ENCODE measurements at places on chromosomes 7 and 10.
A peak's percentile ranks its signal among the peaks of the same experiment; 100 is the strongest.

- DNase-seq = peak; percentile 58
These were observed 59.0 kb downstream of the PALD1 start for GRCh38 chr10:70537398-70538194.

GRCh38 chr10:75000748-75001321 is 110.6 kb upstream of the SAMD8 start:
- no peak for DNase-seq

GRCh38 chr10:17802976-17803375 is 6.2 kb upstream of the MRC1 start:
- DNase-seq = no peak

DNA sequence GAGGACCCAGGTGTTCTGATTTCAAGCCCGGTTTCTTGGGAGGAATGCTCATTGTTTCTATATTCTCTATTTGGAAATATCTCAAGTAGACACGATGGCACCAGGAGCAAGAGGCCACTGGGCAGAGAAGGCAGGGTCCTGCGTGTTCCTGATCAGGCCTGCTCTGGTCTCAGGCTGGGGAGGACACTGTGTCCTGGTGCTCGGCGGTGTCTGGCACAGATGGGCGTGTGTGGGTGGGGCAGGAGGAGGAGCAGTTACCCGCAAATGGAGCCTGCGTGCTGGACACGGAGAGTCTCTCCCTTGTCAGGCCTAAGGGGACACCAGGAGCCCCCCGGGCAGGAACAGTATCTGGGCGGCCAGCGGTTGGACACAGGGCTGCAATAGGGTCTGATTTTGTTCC is 25.9 kb upstream of the GOLGA7B start:
- no peak for DNase-seq

- DNase-seq = no peak
These were observed 304.5 kb upstream of the IMMP2L start for GRCh38 chr7:111866787-111867186.

- DNase-seq = no peak
These were observed 247.8 kb downstream of the EBF3 start for GRCh38 chr10:129716211-129716681.

DNA sequence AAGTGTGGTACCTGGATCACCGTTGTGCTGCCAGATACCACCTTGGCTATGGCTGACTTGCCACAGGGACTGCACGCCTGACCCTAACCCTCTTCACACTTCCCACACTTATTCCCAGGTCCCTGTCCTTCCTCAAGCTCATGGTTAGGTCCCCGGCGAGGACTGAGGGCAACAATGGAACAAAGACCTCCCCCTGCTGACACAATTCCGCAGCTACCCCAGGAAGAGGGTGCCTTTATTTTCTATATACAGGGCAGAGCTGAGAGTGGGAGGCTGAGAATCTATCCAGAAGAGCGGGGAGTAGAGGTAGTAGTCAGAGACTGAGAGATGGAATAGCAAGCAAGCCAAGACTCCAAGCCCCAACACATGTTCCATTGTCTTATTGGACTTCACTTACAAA is 118.1 kb upstream of the SEM1 start:
- DNase-seq = no peak

- no peak for DNase-seq
These were observed 174.3 kb downstream of the NRP1 start for GRCh38 chr10:33160151-33160550.

- peak; percentile 97 for DNase-seq
These were observed 28.7 kb upstream of the TNS3 start for GRCh38 chr7:47610506-47611044.

DNA sequence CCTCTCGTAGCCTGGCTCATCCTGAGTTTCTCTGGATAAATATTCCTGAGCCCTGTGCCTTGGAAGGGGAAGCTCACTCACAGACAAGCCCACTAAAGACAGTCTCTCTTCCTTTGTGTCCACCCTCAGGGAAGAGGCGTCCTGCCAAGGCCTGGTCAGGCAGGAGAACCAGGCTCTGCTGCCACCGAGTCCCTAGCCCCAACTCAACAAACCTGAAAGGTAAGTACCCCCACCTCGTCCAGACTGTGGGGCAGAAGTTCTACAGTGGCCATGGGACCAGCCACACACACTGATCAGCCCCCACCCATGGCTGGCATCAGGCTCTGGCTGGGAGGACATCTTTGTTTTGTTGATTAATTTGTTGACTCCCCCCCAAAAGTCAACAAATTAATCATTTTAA is 2.8 kb downstream of the GPR15LG start:
- DNase-seq = no peak

- peak; percentile 25 for DNase-seq
These were observed 2.9 kb downstream of the IGF2BP3 start for GRCh38 chr7:23467291-23467805.

GRCh38 chr7:79149831-79150230 is 303.6 kb downstream of the MAGI2 start:
- no peak for DNase-seq

DNA sequence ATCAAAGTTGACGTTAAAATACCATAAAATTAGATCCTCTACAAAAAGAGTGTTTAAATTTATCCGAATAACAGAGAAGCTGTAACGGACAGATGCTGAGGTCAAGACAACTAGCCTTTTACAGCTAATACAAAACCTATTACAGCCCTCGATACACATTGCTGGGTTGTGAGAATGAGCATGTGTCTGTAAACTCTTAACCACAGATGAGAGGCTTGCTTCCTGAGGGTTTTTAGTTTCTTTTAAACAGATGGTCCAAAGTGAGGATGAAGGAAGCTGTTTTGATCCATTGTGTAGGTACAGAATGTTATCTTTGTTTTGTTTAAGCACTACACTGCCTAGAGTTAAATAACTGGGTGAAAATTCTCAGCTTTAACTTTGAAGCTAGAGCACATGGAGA is 578.2 kb downstream of the PARD3 start:
- peak; percentile 81 for DNase-seq

DNA sequence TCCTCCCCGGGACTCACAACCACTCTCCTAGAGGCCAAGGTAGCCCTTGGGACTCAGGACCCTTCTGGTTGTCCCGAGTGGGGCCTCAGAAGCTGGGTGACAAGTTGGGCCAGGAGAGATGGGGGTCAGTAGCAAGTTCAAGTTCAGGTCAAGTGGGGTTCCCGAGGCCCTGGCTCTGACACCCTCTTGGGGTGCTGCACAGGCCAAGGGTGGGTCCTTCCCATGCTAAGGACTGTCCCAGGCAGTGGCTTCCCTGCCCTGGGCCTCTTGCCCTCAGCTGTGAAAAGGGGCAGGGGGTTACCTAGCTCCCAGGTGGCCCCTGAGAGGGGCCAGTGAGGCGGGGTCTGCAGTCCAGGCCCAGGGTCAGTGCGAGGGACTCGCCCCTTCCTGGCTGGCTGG is 115.4 kb upstream of the TNRC18 start:
- no peak for DNase-seq

GRCh38 chr7:136293272-136293671 is 316.1 kb upstream of the MTPN start:
- no peak for DNase-seq

GRCh38 chr7:46542076-46542475 is 621.0 kb upstream of the IGFBP3 start:
- no peak for DNase-seq

DNA sequence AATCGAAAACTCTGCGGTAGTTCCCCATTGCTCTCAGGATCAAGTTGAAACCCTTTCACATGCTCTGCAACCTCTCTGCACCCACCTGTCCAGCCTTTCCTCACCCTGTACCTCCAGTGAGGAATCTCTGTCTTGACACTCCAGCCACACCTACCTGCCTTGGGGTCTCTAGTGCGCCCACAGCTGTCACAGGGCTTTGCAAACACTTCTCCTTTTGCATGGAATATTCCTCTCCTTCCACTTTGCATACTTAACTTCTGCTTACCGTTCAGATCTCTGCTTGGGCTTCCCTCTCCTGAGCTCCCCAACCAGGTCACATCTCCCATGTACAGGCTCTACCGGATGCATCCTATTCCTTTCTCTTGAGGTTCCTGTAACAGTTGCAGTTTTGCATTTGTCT is 6.6 kb upstream of the ZYX start:
- no peak for DNase-seq

DNA sequence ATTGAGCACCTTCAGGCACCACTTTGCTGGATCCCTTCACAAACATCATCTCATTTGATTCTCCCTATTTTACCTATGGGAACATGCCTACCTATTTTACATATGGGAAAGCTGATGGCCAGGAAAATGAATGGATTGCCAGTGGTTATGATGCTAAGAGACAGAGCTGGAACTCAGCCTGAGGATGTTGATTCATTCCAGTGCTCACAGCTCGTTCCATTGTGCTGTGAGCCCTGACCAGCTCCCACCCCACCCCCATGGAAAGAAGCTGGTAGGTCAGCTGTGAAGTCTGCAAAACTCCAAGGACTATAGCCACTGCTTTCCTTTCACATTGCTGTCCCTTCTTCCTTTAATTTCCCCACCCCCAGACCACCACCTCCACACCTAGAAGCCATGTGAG is 9.6 kb downstream of the UBTD1 start:
- DNase-seq = no peak

DNA sequence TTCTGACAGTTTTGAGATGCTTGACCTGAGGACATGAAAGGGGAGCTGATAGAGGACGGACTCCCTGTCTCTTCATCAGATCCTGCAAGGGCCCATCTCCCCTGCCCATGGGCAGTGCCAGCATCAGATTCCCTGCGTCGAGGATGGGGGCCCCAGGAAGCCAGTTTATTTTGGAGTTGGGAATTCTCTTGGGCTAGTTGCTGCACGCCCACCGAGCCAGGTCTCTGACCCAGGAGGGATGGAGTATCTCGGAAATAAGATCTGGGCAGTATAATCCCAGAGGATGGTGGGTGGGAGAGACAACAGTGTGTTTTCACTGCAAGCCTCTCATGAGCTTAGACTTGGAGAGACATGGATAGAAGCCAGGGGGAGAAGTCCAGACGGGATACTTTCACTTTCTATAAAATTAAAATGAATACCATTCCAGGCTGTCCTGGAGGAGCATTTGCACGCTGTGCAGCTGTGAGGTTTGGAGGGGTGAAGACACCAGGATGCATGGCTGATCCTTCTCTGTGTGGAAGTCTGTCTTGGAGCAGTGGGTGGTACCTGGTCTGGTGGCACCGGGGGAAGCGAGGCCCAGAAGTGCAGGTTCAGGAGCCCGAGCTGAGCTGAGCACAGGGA is 25.8 kb downstream of the DOCK1 start:
- DNase-seq = no peak

DNA sequence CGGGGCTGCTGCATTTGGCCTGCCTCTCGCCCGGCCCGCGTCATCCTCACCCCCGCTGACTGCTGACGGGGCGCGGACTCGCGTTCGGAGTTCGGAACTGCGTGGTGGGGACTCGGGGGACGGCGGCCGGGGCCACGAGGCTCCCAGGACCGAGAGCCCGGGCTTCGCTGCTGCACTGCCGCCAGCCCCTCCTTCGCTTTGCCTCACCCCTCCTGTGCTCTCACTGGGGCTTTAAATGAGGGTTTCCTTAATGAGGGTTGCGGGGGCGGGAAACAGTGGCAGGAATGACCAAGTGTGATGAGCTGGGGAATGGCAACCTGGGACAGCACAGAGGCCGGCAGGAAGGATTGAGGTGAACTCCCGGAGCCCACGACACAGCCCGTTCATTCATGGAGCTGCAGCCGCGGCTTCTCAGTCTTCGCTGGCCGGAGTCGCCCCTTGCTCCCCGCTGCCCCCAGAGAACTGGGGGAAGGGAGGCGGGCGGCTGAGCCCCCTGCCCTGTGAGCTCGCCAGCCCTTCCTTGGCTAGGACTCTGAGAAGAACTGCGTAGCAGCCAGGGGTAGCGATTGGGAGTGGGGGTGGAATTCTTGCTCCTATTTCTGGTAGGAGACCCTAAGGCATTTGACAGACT is 1.5 kb upstream of the LRRC4 start:
- peak; percentile 56 for DNase-seq

DNA sequence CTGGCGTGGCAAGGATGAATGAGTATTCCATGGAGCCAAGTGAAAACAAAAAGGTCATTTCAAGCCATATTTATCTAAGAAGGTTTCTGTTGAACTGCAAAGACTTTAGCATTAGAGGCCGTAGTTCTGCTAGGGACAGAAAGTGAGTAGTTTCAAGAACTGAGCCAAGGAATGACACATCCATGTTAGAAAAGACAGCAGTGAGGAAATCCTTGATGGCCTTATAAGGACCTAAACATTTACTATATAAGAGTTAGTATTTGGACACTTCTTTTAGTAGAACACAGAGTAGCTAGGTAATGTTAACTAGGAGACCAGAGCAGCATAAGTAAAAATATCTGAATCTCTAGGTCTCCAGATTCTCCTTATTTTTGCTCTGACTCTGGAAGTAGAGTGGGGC is 329.8 kb upstream of the SEMA3D start:
- no peak for DNase-seq

DNA sequence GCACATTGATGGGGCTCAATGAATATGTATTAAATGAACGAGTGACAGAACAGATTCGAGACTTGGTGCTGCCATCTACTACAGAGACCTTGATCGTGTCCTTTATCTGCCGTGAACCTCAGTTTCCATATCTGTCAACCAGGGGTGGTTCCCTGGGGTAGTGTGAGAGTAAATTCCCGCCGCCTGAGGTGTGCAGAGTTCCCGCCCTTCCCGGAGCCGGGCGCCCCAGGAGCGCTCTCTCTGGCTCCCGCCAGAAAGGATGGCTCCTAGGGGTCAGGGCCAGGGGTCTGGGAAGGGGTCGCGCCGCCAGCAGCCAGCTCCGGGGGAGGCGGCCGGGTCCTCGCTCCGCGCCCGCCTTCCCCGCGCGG is 333 bp upstream of the PLCE1 start:
- no peak for DNase-seq

GRCh38 chr7:84624927-84625326 is 430.3 kb upstream of the SEMA3A start:
- DNase-seq = no peak

DNA sequence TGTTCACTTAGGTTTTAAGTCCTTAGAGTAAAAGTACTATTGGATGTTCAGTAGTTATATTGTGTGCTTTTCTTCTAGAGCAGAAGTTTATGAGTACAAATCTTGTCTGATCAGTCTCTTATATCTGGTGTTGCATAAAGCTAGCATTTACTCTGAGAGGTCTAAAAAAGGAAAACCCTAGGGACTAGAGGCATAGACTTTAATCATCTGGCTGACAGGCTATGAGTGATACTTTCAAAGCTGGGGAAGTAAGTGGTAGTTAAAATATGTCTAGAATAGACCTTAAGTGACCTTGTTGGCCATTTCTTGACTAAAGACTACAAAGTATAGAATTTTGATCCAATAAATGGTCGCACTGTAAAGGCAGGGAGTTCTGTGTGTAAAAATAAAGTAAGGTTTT is 32.9 kb upstream of the PHYHIPL start:
- DNase-seq = peak; percentile 11

- DNase-seq = no peak
These were observed 898.1 kb downstream of the TYW1 start for GRCh38 chr7:67894746-67895145.

DNA sequence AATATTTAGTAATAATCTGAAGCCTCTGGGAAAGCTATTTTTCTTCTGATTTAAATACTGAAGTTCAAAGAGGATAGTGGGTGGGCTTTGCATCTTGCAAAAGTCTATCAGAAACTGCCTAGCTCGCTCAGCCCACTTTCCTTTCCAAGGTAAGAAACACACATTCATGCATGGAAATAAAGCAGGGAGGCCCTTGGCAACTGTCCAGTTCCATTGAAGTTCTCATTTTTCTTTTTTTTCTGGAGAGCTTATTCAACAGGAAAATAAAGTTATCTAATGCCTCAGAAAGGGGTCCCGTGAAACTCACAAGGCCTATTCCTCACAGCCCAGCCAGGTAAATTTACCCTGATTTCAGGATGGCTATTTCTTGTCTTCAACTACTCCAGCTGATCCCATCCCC is 654.9 kb downstream of the KCNMA1 start:
- DNase-seq = peak; percentile 30
